ENCODE measurements at places on chromosomes 3 and 15. TPM values are rescaled to one million over a fixed set of nuclear protein-coding genes. Genes with fewer than 3 reads are reported as not detected.

CRYBG3 gene
- polyA plus RNA-seq = 8.3 TPM

- DNase-seq = no peak
Observed at GRCh38 chr3:126413693-126414080, 19.0 kb downstream of the CFAP100 start.

GRCh38 chr15:47741082-47741481, 23.8 kb downstream of the SEMA6D start:
- no peak for DNase-seq

DNA sequence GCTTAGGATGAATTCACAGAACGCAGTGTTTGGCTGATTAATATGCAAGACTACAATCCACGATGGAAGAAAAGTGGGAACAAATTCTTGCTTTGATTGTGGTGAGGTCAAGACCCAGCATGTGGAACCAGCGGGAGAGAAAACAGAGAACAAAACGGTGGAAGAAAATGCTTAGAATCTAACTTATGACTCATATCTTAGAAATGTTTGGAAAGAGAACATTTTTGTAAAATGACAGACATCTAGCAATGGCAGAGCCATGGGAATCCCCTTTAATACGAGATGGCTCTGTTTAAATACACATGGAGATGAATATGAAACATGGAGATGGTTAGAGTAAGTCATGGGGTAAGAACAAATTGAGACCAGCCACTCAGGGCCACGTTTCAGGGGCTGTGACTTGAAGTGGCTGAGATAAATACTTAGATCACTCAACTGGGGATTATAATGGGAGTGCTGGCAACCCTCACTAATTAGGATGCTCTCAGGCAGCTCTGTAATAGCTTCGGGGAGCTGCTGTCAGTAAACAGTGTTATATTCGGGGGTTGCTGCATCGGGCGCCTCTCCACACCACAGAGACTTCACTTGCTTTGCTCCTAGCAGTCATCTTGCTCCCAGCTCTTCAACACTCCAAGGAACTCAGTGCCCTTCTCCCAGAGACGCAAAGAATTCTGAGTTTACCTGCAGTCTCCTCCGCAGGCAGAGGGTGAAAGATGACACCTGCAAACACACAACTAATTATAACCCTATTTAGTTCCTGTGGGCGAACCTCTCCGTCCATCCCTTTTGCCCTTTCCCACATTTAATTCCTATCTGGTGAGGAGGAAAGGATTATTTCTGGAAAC, 68.0 kb upstream of the ONECUT1 start:
- no peak for DNase-seq

- no peak for DNase-seq
Observed at GRCh38 chr15:89641053-89641452, 14.2 kb downstream of the KIF7 start.

Measured in adrenal gland (tissue), 19 donors.